ENCODE measurements at places on chromosomes 5 and 9. TPM values are rescaled to one million over a fixed set of nuclear protein-coding genes. Genes with fewer than 3 reads are reported as not detected.

- DNase-seq, result no peak
Observed at GRCh38 chr5:123868267-123868666, 356.3 kb downstream of the CSNK1G3 start.

GRCh38 chr9:138044485-138045383, 167.2 kb downstream of the CACNA1B start:
- peak; percentile 78 for DNase-seq

Gene MRPS30
- 35.3 TPM for total RNA-seq

DNA sequence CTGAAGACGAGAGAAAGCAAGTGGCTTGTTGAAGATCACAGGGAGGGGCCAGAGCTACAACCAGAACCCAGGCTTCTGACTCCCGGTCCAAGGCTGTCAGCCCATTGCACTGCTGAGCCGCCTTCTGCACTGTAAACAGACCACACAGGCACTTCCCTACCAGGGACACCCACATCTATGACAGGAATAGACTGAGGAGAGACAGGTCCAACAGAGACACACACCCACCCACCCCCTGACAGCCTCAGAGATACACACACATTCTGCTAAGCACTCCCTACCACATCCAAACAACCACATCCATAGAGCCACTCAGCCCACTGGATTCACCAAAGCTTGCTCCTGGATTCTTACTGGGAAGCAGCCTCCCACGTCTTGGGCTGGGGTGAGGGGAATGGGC, 23.0 kb upstream of the MYORG start:
- no peak for DNase-seq

DNA sequence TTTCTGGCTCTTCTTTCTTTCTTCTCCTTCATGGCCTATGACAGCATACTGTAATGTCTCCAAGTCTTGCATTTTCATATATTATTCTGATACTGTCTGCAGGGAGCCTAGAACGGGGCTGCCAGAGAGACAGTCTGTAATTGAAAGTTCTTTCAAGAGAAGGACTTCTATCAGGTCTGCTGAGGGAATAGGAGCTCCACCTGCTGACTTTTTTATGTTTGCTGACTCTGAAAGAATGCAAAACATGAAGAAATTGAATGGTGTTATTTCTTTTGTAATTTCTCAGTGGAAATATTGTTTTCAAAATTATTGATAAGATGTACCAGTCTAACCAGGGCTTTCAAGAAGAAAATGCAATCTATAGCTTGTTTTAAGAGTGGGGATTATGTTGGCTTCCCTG, 121.9 kb upstream of the RFX3 start:
- DNase-seq, result no peak

GRCh38 chr5:158484150-158484549, 615.6 kb downstream of the EBF1 start:
- DNase-seq, result no peak

DNA sequence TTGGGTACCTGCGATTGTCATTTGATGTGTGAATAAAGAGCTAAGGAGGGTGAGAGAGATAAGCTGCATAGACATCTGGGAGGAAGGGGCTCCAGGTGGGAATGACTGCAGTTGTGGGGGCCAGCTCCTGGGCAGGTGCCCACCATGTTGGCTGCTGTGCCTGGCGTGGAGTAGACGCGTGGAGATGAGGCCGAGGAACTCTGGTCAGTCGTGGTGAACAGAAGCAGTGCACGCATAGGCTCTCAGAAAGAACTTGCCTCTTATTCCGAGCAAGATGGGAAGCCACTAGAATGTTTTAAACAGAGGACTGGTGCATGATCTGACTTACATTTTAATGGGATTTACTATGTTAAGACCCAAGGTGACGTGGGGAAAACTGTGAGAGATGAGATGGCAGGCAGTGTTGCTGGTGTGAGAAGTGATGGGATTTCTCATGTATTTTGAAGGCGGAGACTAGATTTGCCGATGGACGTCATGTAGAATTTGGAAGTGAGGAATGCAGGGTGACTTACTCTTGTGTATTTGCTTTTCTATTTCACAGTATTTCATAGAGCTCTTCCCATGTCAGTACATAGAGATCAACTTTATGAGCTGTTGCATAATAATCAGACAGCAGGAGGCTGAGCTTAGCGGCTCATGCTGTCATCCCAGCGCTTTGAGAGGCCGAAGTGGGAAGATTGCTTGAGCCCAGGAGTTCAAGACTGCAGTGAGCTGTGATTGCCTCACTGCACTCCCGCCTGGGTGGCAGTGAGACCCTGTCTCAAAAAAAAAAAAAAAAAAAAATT, 71.1 kb downstream of the EHMT1 start:
- DNase-seq, result no peak

- DNase-seq, result peak; percentile 63
Observed at GRCh38 chr9:126756876-126757415, 47.9 kb upstream of the ZBTB43 start.

- DNase-seq, result no peak
Observed at GRCh38 chr5:63401436-63402046, 560.7 kb downstream of the HTR1A start.

- DNase-seq, result no peak
Observed at GRCh38 chr9:4228606-4229005, 71.3 kb downstream of the GLIS3 start.

Data from osteocyte (in vitro differentiated cells).